Activated T-cell treated with anti-CD3 and anti-CD28 coated beads, Interleukin-2, amount 50 U/mL, for 72 hours (primary cell): ENCODE measurements at places on chromosomes 16 and 17. TPM values are rescaled to one million over a fixed set of nuclear protein-coding genes. Genes with fewer than 3 reads are reported as not detected.

TRAF7 gene
- total RNA-seq, result 66.4 TPM

- H3K27me3 ChIP-seq, result no peaks in the 10 kb centered on the region
- peak overlapping the region; percentile 91 for H3K27ac ChIP-seq
- no peak for DNase-seq
- peaks cover 4% of the 10 kb centered on the region for H3K36me3 ChIP-seq
- H3K4me3 ChIP-seq, result no peak overlapping the region
- peaks cover 19% of the 10 kb centered on the region for H3K4me1 ChIP-seq
Observed at GRCh38 chr16:15879255-15879811, 9.1 kb downstream of the CEP20 start.

DNA sequence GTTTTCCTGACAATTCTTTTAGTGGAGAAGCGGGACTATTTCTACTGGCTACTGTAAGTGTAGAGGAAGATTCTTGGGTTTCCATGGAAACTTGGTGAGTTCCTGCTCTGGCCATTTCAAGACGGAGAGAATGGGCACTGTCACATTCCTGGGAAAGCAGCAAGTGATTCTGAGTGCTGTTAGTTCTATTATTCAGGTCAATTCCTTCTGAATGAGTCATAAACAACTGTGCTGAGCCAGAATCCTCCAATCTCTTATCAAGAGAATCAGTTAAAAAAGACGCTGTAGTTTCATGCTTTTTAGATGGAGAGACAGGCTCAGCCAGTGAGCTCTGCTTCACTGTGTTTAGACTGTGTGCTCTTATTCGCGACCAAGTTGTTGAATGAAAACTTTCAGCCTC is 19.6 kb downstream of the AKAP10 start:
- H3K27me3 ChIP-seq, result no peaks in the 10 kb centered on the region
- no peak overlapping the region for H3K4me3 ChIP-seq
- H3K27ac ChIP-seq, result peak overlapping the region; percentile 57
- no peak for DNase-seq
- H3K4me1 ChIP-seq, result peaks cover 37% of the 10 kb centered on the region

DNA sequence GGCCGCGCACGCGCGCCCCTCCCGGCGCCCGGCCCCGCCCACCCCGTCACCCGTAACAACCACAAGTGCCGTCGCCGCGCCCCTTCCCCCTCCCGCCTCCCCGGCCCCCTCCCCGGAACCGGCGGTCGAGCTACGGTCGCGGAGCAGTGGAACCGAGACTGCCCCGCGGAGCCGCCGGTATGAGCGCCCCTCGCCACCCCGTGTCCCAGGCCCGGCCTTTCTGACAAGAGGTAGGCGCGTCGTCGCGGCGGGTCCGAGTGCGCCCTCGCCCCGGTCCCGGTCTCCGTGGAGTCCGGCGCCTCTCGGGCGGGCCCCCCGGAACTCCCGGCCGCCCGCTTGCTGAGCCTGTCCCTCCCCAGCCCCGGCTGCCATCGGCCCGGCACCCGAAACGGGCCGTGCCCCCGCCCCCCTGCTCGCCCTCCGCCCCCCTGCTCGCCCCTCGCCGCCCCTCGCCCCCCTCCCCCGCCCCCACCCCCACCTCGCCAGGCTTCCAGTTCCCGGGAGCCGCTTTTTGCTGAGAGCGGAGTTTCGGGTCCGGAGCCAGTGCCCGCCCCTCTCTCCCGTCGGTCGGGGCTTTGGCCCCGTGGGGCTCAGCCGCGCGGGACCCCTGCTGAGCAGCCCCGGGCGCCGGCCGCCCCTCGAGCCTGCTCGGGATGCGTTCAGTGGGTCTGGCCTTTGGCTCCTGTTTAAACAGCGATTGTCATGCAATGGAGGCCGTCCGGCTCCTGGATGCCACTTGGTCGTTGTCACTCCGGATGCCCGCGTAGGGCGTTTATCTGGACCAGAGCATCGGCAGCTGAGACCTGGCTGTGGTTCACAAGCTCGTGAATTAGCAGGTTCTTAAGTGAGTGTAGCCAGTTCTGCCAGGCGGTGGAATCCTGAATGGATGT is at the start of gene SEC14L1:
TSS of gene SEC14L1 (plus strand) at position 92 of the 890 bp plus-strand sequence. CDS start 2,628 bp downstream, outside the sequence.
- H3K27me3 ChIP-seq, result no peaks in the 10 kb centered on the region
- peak within 1 kb of the TSS; percentile 96 for H3K27ac ChIP-seq
- H3K4me1 ChIP-seq, result peaks cover 76% of the 10 kb centered on the region
- DNase-seq, result peak; percentile 52
- peaks cover 26% of the 10 kb centered on the region for H3K36me3 ChIP-seq

- H3K4me3 ChIP-seq, result no peak overlapping the region
- no peaks in the 10 kb centered on the region for H3K27me3 ChIP-seq
- DNase-seq, result no peak
- H3K4me1 ChIP-seq, result peaks cover 57% of the 10 kb centered on the region
- H3K27ac ChIP-seq, result peak overlapping the region; percentile 80
Observed at GRCh38 chr17:42571435-42572225, 4.7 kb downstream of the MLX start.

TLCD3B gene
- 4.5 TPM for total RNA-seq

GRCh38 chr16:15907863-15908478 is 19.6 kb upstream of the CEP20 start:
- no peaks in the 10 kb centered on the region for H3K36me3 ChIP-seq
- H3K27ac ChIP-seq, result no peak overlapping the region
- no peaks in the 10 kb centered on the region for H3K27me3 ChIP-seq
- peak; percentile 34 for DNase-seq

PHLPP2 gene
- total RNA-seq, result 9.9 TPM

- H3K27ac ChIP-seq, result peak overlapping the region; percentile 38
- DNase-seq, result no peak
- no peaks in the 10 kb centered on the region for H3K36me3 ChIP-seq
- peaks cover 22% of the 10 kb centered on the region for H3K4me1 ChIP-seq
Observed at GRCh38 chr16:1332618-1333148, 762 bp upstream of the BAIAP3 start.

DNA sequence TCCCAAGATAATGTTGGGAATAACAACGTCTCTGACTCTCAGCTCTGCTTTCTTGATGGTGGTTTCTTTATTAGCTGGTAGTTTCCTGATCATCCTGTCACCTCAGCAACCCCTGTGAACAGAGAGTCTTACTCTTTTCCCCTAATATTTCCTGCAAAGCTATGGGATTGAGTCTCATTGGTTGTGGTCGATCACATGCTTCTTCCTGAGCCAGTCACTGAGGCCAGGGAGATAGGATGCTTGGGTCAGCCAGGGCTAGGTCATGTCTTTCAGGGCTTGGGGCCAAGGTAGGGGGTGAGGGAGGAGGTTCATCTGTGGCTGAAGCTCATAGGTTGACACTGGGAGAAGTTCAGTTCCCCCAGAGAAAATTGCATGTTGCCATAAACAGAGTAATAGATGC is 114.3 kb downstream of the ABCC1 start:
- peaks cover 27% of the 10 kb centered on the region for H3K36me3 ChIP-seq
- no peak overlapping the region for H3K4me3 ChIP-seq
- H3K27me3 ChIP-seq, result no peaks in the 10 kb centered on the region
- DNase-seq, result no peak

DNA sequence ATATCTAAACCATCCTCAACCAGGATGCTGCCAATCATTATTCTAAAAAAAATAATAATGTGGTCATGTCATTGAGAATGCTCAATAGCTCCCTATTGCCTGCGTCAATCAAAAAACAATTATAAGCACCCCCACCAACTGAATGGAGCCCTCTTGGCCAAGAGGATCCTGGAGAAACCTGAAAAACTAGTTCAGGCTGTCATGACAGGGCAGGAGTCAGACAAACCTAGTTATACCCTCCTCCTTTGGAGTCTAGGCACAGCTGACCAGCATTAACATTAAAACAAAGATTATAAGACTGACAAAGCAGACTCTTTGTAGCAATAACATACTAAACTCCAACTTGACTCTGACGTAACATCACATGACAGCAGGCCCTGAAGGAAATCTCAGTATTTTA is 119.2 kb upstream of the CCL2 start:
- no peak overlapping the region for H3K27ac ChIP-seq
- no peak for DNase-seq
- H3K27me3 ChIP-seq, result peaks cover 35% of the 10 kb centered on the region
- no peaks in the 10 kb centered on the region for H3K36me3 ChIP-seq

GRCh38 chr16:68605746-68606145 is 39.4 kb upstream of the CDH3 start:
- no peaks in the 10 kb centered on the region for H3K4me1 ChIP-seq
- H3K27me3 ChIP-seq, result no peaks in the 10 kb centered on the region
- H3K36me3 ChIP-seq, result peaks cover 3% of the 10 kb centered on the region
- DNase-seq, result no peak
- H3K4me3 ChIP-seq, result no peak overlapping the region
- H3K27ac ChIP-seq, result no peak overlapping the region

DNA sequence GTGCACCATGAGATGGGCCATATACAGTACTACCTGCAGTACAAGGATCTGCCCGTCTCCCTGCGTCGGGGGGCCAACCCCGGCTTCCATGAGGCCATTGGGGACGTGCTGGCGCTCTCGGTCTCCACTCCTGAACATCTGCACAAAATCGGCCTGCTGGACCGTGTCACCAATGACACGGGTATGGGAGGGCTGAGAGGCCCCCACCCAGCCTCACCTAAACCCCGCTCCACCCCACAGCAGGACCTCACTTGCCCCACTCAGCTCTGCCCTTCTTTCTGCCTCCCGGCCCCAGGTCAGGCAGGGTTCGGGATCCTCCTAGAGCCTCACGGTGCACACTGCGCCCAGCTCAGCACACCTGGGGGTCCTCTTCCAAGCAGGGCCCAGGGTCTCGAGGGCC is 5.6 kb downstream of the ACE start:
- H3K27me3 ChIP-seq, result peaks cover 10% of the 10 kb centered on the region
- H3K36me3 ChIP-seq, result no peaks in the 10 kb centered on the region
- peaks cover 7% of the 10 kb centered on the region for H3K4me1 ChIP-seq
- no peak for DNase-seq

PIK3R6 gene
- 2.6 TPM for total RNA-seq

DNA sequence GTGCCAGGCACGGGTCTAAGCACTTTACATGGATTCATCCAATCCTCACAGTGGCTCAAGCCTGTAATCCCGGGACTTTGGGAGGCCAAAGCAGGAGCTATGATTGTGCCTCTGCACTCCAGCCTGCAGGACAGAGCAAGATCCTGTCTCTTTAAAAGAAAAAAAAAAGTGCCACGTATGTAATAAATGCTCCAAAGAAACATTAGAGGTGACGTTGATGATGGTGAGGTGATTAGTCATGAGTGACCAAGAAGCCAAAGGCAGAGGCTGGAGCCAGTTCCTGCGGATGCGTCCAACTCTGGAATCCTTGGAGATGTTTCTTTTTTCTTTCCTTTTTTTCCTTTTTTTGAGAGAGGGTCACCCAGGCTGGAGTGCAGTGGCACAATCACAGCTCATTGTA is 59.4 kb upstream of the SIAH1 start:
- no peak for DNase-seq
- no peaks in the 10 kb centered on the region for H3K27me3 ChIP-seq
- no peaks in the 10 kb centered on the region for H3K4me1 ChIP-seq
- no peak overlapping the region for H3K4me3 ChIP-seq

PRAC2 gene
- not detected for total RNA-seq

GRCh38 chr16:75217389-75217851 is 1.4 kb upstream of the CTRB1 start:
- H3K4me1 ChIP-seq, result peaks cover 23% of the 10 kb centered on the region
- no peak for DNase-seq
- no peak overlapping the region for H3K27ac ChIP-seq
- H3K4me3 ChIP-seq, result no peak overlapping the region

P2RX1 gene
- 1.6 TPM for total RNA-seq

- no peak overlapping the region for H3K4me3 ChIP-seq
- H3K36me3 ChIP-seq, result peaks cover 2% of the 10 kb centered on the region
- peaks cover 27% of the 10 kb centered on the region for H3K4me1 ChIP-seq
- no peaks in the 10 kb centered on the region for H3K27me3 ChIP-seq
Observed at GRCh38 chr17:65166787-65167186, 29.6 kb downstream of the RGS9 start.

ZNF624 gene
- 6.9 TPM for total RNA-seq

- no peaks in the 10 kb centered on the region for H3K36me3 ChIP-seq
- no peak overlapping the region for H3K4me3 ChIP-seq
- no peak for DNase-seq
- no peaks in the 10 kb centered on the region for H3K4me1 ChIP-seq
- no peaks in the 10 kb centered on the region for H3K27me3 ChIP-seq
Observed at GRCh38 chr17:73492821-73493814, 151.1 kb downstream of the SDK2 start.

GPR142 gene
- total RNA-seq, result not detected

ABCC11 gene
- 0.17 TPM for total RNA-seq

ORC6 gene
- total RNA-seq, result 48.0 TPM

- H3K36me3 ChIP-seq, result no peaks in the 10 kb centered on the region
- H3K4me3 ChIP-seq, result no peak overlapping the region
- no peak overlapping the region for H3K27ac ChIP-seq
- DNase-seq, result no peak
- peaks cover 20% of the 10 kb centered on the region for H3K4me1 ChIP-seq
Observed at GRCh38 chr16:4002121-4002520, 114.1 kb downstream of the ADCY9 start.

DNA sequence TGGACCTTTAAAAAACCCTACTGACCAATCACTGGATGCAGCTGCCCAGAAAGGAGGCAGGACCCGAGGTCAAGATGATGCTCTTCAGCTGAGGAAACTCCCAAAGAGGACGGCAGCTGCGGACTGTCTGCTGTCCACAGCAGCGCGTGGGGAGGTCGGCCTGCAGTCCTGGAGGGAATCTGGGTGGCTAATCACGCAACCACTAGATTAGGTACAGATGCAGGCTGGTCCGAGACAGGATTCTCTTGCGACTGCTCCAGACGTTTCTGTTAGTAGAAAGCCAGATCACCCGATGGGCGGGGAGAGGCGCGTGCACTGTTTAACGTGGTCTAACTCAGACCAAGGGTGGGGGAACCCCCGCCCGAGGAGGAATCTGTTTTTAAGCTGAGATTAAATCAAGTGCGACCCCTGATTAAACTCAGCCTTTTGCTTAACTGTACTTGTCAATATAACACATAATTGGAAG is 8.8 kb downstream of the CTRB2 start:
- no peaks in the 10 kb centered on the region for H3K36me3 ChIP-seq
- DNase-seq, result no peak
- peaks cover 45% of the 10 kb centered on the region for H3K27me3 ChIP-seq
- H3K27ac ChIP-seq, result no peak overlapping the region
- peaks cover 16% of the 10 kb centered on the region for H3K4me1 ChIP-seq
- H3K4me3 ChIP-seq, result no peak overlapping the region

GRCh38 chr17:62693616-62694409 is 66.3 kb downstream of the MRC2 start:
- H3K4me3 ChIP-seq, result no peak overlapping the region
- DNase-seq, result no peak
- H3K27me3 ChIP-seq, result peaks cover 8% of the 10 kb centered on the region

- H3K4me3 ChIP-seq, result no peak overlapping the region
- H3K36me3 ChIP-seq, result no peaks in the 10 kb centered on the region
- no peaks in the 10 kb centered on the region for H3K4me1 ChIP-seq
Observed at GRCh38 chr16:79826732-79827475, 226.4 kb upstream of the MAF start.

DNA sequence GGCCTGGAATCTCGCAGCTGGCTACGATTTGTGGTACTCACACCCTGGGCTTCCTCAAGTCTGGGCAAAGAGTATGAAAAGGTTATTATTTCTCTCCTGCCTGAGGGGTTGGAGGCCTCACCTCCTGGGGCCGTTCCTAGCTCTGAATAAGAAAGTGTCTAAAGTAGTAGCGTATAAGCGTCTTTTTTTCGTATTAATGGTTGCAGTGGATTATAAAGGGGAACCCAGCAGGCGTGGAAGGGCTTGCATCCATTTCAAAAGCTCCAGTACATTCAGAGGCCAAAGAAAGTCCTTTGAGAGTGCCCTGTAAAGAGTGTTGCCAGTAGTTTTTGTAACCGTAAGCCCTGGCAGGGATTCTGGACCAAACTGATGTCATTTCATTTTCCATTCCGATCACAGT is 72.2 kb upstream of the MPHOSPH6 start:
- H3K4me1 ChIP-seq, result no peaks in the 10 kb centered on the region
- H3K27ac ChIP-seq, result no peak overlapping the region
- DNase-seq, result no peak
- H3K36me3 ChIP-seq, result no peaks in the 10 kb centered on the region

GRCh38 chr17:4610656-4611055 is 26.3 kb downstream of the SMTNL2 start:
- no peaks in the 10 kb centered on the region for H3K36me3 ChIP-seq
- H3K4me1 ChIP-seq, result no peaks in the 10 kb centered on the region
- H3K27ac ChIP-seq, result no peak overlapping the region
- no peak overlapping the region for H3K4me3 ChIP-seq
- H3K27me3 ChIP-seq, result peaks cover 27% of the 10 kb centered on the region
